ENCODE measurements at places on chromosomes 7 and 10.

GRCh38 chr7:79774150-79774549 is 320.7 kb upstream of the MAGI2 start:
- no peak for DNase-seq

GRCh38 chr7:143419880-143420279 is 11.2 kb upstream of the EPHA1 start:
- DNase-seq, result no peak

- no peak for DNase-seq
Observed at GRCh38 chr10:49767752-49768151, 5.6 kb upstream of the OGDHL start.

GRCh38 chr10:102452672-102453340 is 1.5 kb upstream of the C10orf95 start:
- no peak for DNase-seq

- DNase-seq, result no peak
Observed at GRCh38 chr10:99224766-99225165, 10.9 kb downstream of the HPSE2 start.

GRCh38 chr10:60426425-60426824 is 36.8 kb upstream of the ANK3 start:
- no peak for DNase-seq

- no peak for DNase-seq
Observed at GRCh38 chr10:61136139-61136538, 192.2 kb upstream of the RHOBTB1 start.

DNA sequence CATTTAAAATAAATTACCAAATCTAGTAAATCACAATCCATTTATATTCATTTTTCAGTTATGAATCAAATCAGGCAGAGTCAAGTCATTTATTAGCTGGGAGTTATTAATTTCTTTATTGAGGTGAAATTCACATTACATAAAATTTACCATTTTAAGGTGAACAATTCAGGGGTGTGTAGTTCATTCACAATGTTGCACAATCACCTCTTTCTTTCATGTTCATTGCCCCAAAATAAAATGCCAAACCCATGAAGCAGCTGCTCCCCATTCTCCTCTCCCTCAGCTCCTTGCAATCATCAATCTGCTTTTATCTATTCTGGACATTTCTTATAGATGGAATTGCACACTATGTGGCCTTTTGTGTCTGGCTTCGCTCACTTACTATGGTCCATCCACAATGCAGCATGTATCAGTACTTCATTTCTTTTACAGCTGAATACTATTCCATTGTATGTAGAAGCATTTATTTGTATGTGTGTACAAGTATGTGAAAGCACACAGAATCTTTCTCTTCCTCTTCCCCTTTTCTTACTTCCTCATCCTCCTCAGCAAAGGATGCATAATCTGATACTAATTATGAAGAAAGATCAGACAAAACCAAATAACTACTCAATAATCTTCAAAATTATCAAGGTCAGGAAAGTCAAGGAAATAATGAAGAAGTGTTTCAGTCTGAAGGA is 60.6 kb downstream of the LMBR1 start:
- no peak for DNase-seq

DNA sequence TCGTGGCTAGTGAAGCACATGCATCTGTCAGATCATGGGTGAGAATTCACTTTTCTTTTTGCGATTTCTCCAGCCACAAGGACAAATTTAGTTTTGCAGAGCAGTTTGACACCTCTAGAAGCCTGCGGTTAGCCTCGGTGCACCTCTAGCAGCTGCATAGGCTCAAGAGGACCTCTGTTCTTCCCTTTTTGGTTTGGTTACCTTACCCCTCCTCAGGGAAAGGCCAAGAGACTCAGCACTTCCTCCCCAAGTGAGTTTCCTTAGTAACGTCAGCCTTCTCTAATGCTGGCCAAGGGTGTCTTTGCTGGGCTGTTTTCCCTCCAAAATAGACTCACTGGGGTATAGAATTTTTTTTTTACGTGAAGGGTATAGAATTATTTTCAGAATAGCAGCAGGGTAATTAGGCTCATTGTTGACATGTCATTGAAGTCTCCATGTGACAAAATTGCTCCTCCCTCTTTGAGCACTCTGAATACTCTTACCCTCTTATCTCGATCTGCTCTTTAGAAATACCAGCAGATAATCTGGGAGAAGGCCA is 97.8 kb downstream of the AUTS2 start:
- DNase-seq, result no peak

GRCh38 chr7:85638394-85638793 is 451.5 kb upstream of the SEMA3D start:
- DNase-seq, result no peak

DNA sequence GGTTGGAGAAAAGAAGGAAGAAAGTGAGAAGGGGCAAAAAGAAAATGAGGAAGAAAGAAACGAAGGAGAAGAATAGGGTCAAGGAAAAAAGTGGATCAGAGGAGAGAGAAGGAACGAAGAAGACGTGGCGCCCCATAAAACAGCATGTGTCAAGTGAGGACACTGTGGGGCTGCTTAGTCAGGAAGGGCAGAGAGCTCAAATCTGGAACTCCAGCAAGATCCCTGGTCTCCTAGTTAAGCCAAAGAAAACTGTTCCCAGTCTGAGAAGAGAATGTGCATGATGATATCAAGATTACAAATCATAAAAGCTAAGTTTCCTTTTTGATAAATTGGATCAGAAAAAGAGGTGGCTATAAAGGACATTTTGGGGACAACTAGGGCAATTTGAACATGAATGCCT is 33.0 kb downstream of the CREB3L2 start:
- no peak for DNase-seq

- DNase-seq, result no peak
Observed at GRCh38 chr10:77857272-77857671, 69.3 kb downstream of the DLG5 start.

GRCh38 chr10:12934777-12935176 is 66.7 kb downstream of the CCDC3 start:
- no peak for DNase-seq

DNA sequence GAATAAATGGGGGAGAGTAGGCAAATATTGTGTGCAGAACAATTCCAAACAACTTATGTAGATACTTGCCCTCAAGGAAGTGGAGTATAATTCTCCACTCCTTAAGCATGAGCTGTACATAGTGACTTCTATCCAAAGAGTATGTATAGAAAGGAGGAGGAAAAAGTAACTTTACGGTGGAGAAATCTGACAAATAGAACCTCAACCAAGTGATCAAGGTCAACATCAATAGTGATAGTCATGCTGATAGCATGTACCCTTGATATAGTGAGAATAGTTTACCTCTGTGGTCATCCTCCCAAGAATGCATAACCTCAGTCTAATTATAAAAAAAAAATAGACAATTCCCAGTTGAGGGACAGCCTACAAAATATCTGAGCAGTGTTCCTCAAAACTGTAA is 89.1 kb upstream of the NANOS1 start:
- no peak for DNase-seq

DNA sequence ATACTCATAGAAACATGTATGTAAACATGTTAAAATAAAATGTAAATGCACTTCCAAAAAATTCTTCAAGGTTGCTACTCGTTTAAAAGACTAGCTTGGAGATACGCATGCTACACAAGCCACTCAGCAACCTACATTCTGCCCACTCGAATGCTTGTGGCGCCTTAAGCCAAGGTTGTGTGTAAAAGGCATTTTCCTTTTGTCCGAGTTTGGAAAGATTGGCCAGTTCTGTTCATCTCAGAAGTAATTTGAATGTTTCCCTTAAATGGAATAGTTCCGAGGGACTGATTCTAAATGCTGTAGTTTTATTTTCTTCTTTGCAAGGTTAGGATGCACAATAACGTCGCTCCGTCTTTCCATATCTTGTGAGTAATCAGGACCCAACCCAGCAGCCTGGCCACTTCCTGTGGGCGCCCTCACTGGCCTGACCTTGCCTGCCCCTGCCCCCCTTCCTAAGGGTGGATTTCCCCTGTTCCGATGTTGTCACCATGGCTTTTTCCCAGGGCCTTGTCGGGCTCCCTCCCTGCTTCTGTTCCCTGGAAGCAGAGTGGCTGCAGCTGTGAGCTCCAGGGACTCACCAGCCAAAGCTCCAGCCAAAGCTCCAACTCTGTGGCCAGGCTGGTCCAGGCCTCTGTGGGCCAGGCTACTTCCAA is 70.6 kb downstream of the PTPRE start:
- DNase-seq, result no peak

DNA sequence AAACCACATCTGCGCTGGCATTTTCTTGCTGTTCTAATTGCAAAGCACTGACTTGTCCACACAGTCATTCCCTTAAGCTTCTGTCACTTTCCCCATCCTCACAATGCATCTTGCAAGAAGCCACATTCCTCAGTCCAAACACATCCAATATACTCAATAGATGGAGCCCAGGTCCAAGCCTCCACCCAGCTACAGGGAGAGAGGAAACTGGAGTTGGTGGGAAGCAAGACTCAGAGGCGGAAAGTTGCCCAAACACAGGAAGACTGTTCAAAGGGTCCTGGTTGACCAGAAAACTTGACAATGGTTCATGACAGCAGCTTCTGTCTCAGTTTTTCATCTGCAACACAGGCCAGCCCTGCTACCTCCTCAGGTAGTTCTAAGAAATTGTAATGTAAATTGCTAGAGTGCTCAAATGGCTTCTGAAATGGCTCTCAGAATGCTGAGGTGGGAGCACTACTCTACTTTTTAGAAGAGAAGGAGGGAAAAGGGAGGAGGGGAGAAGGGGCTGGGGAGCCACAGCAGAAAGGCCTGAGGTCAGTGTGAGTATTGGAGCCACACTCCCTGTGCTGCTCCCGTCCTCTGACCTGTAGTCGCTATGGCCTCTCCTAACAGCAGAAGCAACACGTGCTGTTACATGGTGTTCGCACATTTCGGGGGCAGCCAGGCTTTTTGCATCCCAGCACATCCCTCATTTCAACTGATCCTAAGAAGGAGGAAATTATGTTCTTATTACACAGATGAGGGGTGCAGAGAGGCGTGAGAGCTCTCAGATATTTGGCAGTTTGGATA is 46.9 kb upstream of the GPR26 start:
- DNase-seq, result no peak

- DNase-seq, result no peak
Observed at GRCh38 chr7:16637379-16637778, 8.2 kb downstream of the ANKMY2 start.

- no peak for DNase-seq
Observed at GRCh38 chr7:17234030-17234397, 64.4 kb upstream of the AHR start.

GRCh38 chr7:141960687-141961422 is 12.7 kb downstream of the TAS2R38 start:
- DNase-seq, result no peak

DNA sequence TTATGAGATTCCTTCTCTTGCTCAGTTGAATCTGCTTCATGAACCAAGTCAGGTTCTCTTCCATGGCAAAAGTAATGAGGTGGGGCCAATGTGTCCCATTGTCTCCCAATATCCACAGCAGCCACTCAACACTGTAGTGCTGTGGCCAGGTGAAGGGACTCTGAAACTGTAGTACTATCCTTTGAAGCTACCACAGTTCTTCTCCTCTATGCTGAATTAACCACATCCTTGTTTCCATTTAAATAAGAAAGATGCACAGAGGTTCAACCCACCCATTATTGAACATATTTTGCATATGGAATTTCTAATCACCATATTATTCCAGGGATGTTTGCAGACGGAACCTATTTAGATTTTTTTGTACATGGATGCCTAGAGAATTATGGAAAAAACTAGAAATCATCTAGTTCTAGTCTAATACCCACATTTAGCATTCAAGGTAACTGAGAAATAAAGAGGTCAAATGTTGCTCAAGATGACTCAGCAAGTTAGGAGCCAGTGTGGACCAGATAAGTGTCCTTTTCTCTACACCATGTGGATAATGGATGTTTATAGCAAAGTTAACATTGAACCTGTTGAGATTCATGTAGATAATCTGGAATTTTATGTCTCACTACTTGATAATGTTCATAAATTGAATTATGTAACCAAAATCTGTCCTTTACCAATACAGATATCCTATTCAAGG is 64.5 kb downstream of the LRRTM3 start:
- no peak for DNase-seq

GRCh38 chr10:29657719-29658274 is 23.0 kb upstream of the SVIL start:
- no peak for DNase-seq

DNA sequence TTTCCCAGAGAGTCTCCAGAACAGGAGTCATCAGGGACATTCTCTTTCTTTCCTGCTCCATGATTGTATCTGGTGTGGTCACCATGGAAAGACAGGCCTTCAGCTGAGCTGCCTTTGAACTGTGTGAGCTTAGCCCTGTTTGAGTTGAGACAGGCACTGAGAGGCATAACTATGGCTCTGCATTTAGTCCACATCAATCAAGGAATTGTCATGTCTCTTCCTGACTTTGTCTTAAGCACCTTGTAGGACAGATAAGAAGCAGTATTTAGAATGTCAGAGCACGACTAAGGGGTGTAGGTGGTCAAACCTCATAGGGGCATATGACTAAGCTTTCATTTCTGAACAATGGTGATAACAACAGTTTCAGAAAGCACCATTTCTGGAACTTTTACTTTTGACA is 53.5 kb downstream of the EPDR1 start:
- DNase-seq, result no peak

- DNase-seq, result no peak
Observed at GRCh38 chr10:11168423-11169090, 150.9 kb downstream of the CELF2 start.

GRCh38 chr7:41334071-41334862 is 368.6 kb downstream of the INHBA start:
- no peak for DNase-seq

DNA sequence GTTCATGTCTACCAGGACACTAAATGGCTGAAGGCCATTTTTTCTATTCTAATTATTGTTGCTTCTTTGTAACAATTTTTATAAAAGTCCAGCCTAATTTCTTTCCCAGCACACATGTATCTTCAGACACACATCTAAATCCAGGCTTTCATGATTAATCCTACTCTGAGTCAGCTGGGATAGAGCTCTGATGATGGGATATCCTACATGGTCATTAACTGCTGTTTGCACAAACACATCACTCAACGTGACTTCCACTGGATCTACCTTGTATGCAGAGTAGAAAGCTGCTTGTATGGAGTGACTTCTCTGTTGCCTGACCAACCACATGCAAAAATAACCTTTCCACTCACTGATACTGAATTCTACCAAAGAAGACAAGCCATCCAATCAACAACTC is 260.9 kb downstream of the AHR start:
- no peak for DNase-seq

DNA sequence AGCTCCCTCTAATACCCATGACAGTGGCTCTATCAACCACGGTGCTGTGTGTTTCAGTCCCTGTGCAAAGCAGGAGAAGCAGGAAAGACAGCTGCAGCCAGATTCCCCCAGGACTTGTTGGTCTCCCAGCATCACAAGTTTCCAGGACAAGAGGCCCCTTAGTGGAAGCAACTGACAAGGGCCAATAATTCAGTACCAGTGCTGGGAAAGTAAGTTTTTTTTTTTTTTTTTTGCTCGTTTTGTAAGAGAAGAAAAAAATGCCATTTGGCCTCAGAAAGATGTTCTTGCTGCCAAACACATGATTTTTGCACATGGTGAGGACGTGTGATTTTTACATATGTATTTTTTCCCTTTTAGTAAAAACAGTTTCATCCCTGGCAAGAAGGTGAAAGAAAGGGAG is 284.2 kb upstream of the ZMIZ1 start:
- no peak for DNase-seq

Measured in left renal cortex interstitium (tissue), 4 donors.